ENCODE measurements at places on chromosomes 4 and X.

DNA sequence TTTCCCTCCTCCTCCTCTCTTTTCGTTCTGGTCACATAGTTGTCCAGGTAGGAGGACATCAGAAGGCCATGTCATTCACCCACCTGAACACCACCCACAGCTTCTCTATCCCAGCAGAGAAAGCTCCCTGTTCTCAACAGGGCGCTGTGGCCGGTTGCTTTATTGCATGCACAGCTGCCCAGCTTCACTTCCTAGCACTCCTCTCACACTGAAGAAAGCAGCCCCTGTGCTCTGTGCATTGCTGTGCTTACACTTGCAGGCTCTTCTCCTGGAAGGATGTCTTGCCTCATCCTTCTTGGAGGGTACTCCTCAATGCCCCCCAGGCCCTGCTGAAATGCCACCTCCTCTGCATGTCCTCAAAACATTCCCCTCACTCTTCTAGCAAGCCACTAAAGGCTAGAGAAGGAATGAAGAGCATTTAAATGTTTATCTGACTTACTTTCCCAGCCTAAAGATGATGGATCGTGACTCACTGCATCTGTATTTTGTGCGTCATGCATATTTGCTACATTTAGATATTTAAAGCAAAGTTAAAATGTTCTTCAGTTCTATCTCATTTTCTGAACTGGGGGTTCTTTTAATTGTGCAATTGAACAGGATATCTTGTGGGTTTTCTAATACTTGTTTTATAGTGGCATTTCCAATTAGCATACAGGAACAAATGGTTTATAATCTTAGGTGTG, 186.4 kb upstream of the PUDP start:
- no peak for DNase-seq

- no peak for DNase-seq
Observed at GRCh38 chr4:77605210-77605902, at the start of gene CXCL13. CXCL13 (plus strand) TSS chr4:77605820; CDS start chr4:77605866, 46 bp downstream.

DNA sequence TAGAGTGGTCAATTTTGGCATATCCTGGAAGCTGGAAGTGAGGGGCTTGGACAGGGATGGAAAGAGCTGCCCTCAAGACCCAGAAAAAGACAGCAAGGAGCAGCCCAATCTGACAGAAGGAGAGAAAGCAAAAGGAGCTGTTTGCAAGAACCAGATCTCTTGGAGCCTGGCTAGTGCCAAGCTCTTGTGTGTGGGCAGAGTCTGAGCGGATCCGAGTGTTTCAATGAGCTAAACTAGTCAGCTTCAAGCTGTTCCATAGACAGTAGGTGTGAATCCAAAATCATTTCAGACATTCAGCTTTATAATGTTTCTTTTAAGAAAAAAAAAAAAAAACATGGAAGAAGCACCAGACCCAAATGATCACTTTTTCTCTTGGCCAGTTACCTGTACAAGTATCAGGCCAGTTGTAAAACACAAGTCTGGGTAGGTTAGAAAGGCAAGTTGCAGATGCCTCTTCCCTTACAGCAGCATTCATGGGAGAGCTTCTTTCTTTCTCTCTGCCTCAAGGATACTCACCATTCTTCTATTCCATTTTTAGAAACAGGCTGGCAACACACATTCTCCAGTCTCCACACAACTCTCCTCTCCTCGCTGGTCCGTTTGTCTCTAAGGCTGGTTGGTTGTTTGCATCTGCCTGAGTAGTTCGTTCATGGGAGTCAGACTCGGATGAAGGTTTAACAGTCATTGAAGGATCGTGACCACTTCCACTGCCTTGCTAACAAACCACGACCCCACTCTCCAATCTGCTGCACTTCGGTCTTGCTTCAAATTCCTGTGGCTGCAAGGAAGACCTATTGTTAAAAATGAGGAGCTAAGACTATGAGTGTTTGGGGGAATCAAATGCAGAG, 105.2 kb upstream of the GATB start:
- no peak for DNase-seq

DNA sequence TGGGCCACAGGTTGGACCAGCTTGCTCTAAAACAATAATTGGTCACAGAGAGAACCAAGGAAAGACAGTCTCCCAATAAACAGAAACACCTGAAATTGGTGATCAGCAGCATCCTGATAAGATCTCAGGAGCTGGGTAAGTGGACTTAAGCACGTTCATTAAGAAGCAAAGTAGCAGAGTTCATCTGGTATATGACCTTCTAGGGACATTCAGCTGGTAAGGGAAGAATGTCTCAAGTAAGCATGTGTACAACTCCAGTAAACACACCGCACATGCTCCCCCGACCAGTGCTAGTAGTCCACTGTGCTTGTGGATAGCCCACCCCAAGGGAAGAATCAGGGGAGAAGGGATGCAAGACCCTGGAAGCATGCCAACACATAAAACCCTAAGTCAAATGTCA, 216.9 kb downstream of the EPHA5 start:
- DNase-seq, result no peak

DNA sequence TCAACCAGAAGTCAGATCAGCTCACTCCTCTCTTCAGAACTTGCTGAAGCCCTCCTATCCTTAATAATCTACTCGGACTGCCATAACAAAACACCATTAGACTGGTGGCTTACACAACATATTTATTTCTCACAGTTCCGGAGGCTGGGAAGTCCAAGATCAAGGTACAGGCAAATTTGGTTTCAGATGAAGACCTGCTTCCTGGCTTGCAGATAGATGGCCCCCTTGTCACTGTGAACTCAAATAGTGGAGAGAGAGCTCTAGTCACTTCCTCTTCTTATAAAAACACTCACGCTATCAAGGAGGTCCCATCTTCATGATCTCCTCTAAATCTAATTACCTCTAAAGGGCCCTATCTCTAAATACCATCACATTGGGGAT, 125.1 kb downstream of the CAMK2D start:
- no peak for DNase-seq
